ENCODE measurements at places on chromosomes 3 and 15. TPM values are rescaled to one million over a fixed set of nuclear protein-coding genes. Genes with fewer than 3 reads are reported as not detected.

Gene COPG1
- 174 TPM for polyA plus RNA-seq

DNA sequence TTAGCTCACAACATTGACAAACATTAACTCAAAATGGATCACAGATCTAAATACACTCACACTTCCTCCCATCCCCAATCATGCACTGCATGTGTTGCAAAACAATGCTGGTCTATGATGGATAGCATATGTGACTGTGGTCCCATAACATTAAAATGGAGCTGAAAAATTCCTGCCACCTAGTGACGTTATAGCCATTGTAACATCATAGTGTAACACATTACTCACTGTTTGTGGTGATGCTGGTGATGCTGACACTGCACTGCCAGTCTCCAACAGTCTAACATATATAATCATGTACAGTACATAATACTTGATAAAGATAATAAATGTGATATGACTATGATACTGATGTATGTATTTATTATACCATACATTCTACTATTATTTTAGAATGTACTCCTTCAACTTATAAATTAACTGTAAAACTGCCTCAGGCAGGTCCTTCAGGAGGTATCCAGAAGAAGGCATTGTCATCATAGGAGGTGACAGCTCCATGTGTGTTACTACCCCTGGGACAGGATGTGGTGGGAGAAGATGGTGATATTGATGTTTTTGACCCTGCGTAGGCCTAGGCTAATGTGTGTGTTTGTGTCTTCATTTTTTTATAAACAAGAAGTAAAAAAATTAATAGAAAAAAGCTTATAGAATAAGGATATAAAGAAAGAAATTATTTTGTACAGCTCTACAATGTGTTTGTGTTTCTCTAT, 41.3 kb downstream of the TXNRD3 start:
- no peak for DNase-seq

- DNase-seq = no peak
Measured at GRCh38 chr3:188316021-188316722, 162.2 kb downstream of the LPP start.

DNA sequence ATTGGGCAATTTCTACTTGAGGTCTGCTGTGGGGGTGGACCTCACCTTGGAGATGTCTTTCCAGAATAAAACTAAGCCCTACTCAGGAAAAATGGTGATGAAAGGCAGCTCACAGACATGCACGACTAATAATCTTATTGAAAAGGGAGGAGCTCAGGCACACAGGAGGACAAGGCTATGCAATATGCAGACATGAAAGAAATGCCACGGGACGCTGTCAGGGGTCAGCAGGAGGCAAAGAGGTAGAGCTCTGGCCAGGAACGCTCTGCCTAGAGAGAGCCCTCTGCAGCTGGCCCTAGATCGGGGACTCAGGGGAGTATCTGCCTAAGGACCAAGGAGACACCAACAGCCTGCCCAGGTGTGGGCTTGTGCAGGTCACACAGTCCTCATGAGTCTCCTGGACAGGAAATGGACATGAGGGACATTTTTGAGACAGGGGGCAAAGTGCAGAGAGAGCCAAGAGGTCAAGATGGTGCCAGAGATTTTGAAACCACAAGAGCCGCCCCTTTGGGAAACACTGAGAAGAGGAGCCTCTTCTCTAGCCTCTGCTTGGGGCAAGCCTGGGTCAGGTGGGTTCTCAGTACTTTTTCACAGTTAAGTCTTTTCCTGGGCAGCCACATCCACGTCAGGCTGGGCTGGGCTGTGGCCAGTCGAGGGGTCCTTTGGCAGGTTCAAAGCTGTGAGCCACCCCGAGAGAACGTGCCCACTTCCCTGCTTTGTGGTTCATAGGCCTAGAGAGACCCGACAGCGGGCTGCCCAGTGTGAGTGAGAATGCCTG, 23.2 kb downstream of the EAF1 start:
- no peak for DNase-seq

DNA sequence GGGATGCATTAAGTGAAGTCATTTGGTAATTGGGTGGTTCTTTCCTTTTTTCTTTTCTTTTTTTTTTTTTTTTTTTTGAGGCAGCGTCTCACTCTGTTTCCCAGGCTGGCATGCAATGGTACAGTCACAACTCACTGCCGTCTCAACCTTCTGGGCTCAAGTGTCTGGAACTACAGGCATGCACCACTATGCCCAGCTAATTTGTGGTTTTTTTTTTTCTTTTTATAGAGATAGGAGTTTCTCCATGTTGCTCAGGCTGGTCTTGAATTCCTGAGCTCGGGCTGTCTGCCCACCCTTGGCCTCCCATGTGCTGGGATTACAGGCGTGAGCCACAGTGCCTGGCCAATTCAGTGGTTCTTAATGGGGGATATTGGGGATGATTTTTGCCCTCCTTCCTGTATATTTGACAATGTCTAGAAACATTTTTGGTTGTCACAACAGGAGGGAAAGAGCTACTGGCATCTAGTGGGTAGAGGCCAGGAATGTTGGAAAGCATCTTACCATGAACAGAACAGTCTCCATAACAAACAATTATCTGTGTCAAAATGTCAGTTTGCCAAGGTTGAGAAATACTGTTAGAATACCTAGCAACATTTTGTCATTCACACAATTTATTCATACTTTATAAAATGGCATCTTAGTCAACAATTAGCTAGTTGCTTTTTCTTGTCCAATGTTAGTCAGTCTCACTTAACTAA, 79.4 kb upstream of the CNTN3 start:
- DNase-seq = no peak

GRCh38 chr15:60889006-60889405, 340.1 kb downstream of the RORA start:
- DNase-seq = no peak

GRCh38 chr3:14123308-14124222, 1.1 kb downstream of the CHCHD4 start:
- no peak for DNase-seq

Gene HIGD1A
- polyA plus RNA-seq = 136 TPM

Gene TGM5
- not detected for polyA plus RNA-seq

DNA sequence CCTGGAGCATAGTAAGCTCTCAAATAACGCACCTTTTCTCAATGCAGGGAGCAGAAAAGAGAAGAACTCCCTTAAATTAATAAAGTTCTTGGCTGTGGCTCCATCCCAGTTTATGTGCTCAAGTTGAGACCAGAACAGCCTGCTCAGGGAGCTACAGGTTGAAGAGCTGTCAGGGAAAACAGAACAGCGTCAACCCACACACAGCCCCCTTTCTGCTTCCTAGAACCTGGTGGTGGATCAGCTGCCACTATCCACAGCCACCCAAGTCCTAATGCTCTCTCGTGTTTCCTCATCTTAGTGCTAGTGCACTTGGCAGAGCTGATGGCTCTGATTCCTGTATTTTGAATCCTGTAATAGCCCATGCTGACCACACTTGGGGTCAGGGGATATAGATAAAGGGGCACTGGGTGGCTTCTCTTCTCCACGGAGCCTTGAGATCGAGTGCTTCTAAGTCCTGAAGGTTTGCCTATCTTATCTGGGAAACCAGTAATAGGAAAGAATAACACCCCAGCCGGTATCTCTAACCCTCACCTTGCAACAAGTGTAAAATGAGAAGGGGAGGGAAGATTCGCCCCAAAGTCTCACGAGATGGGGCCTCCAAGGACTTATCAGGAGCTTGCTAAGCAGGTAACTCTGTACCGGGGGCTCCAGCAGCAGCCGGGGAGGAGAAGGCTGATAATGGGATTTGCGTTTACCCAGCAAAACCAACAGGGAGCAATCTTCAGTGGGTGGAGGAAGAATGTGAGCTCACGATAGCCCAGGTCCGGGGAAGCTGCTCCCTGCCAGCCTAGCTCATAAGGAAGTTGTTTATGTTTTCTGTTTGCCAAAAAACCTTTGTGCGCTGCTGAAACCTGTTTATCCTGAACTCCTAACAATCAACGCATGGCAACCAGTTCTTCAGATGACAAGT, 136.2 kb upstream of the ICE2 start:
- DNase-seq = no peak

GRCh38 chr15:66923438-66923881, 141.9 kb upstream of the SMAD3 start:
- no peak for DNase-seq

Data from renal pelvis (tissue), 12 donors.